Naive thymus-derived CD8-positive, alpha-beta T cell (primary cell): ENCODE measurements at places on chromosomes 1 and 21. TPM values are rescaled to one million over a fixed set of nuclear protein-coding genes. Genes with fewer than 3 reads are reported as not detected.

DNA sequence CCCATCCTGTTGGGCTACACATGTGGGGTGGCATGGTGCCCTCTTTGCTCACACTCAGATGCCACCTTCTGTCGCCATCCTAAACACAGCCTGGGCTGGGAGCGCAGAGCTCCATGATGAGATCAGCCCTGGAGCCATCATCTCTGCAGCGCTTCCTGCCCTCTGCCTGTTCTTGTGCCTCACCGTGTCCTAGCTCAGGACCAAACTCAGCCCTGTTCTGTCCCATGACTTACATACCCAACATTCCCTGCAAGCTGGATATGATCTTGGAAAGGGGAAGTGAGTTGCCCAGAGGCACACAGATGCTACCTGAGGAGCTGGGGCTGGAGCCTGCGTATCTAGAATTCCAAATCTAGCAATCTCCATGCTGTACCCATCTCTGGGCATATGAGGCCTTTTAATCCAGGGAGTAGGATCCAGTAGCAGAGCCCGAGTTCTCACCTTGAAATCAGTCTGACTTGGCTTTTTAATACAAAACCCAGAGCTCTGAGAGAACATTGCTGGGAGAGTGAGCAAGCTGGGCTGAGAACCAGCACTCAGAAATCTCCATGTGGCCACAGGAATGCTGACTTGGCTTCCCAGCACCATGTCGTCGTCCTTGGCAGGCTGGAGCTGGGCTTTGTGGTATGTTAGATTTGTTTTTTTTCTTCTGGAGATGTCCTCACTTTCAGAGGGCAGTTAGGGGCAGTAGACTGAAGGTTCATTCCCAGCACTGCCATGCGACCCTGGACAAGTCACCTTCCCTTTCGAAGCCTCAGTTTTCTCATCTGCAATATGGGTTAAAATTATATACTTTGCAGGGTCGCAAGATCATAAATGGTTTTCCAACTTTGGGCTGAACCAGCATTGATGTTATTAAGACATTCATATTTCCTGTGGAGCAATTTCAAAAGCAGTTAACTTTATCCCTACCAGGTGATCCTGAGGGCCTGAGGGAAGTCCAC lies 2.6 kb downstream of the ALPL start:
- no peak for DNase-seq

- no peak for DNase-seq
These were observed 43.5 kb upstream of the MROH9 start for GRCh38 chr1:170891872-170892271.

GRCh38 chr1:234961456-234962339 lies 166.9 kb downstream of the TOMM20 start:
- no peak for DNase-seq

GRCh38 chr1:16946646-16947045 lies 24.9 kb downstream of the CROCC start:
- no peak for DNase-seq

GRCh38 chr1:237539055-237539454 lies 351.7 kb downstream of the ZP4 start:
- DNase-seq, result no peak

DNA sequence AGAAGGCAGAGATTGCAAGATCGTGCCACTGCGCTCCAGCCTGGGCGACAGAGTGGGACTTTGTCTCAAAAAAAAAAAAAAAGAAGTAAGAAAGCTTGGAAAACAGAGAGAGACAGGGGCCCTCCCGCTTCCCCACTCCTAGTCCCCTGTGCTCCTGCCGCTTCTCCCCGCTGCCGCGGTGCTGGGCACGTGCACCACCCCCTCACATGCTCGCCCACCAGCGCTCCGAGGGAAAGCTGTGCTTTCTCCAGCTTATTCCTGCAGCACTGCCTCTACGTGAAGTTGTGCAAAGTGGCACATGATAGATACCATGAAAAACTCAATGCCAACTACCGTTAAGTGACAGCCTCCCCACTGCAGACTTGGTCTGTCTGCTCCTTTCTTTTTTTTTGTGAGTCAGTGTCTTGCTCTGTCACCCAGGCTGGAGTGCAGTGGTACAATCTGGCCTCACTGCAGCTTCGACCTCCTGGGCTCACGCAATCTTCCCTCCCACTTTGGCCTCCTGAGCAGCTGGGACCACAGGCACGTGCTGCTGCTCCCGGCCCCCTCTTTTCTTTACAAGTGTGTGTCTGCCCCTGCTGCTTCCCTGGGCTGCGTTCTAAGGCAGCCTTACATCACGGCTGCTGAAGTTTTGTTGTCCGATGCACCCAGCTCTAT lies 15.4 kb downstream of the SLX9 start:
- DNase-seq, result no peak

- DNase-seq, result no peak
These were observed 146.6 kb downstream of the KCNJ6 start for GRCh38 chr21:37769656-37770055.

The TTLL10 gene
- polyA plus RNA-seq, result not detected

DNA sequence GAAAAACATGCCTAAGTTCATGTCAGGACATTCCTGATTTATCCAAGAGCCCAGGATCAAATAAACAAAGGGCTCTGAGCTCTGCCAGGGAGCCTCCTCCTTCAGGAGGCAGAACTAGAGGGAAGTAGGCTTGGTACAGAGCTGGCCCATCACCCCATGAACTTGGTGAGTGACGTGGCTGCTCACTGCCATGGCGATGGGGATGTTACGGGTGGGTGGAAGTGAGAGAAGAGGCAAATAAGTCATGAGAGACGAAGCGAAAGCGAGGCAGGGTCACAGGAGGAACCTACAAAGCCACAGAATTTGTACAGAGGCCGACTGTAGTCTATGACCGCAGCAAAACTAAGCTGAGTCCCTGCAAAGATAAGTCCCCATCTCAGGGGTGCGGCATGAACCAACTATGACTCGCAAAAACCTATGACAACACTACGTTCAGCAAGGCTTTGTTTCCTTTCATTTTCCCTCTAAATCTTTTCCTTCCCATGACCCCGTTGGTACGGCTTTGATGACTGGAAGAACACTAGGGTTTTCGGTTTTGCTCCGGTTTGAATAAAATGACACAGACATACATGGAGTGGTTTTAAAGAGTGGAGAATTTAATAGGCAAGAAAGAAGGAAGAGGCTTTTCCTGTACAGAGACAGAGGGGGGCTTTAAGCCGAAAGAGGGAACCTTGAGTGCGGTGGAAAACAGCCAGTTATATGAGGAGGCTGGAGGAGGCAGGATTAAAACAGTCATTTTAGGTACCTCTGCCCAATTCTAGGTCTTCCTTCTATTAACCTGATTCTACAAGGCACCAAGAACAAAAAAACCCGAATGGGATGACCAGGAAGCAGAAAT lies 74.1 kb downstream of the CD46 start:
- peak; percentile 77 for DNase-seq

The BCL2L15 gene
- polyA plus RNA-seq, result not detected

- no peak for DNase-seq
These were observed 31.0 kb upstream of the LRRC52 start for GRCh38 chr1:165512816-165513215.

The PTAFR gene
- polyA plus RNA-seq, result 0.84 TPM

- DNase-seq, result no peak
These were observed 54.4 kb upstream of the RIPK4 start for GRCh38 chr21:41821081-41821755.

The TMEM269 gene
- polyA plus RNA-seq, result not detected

DNA sequence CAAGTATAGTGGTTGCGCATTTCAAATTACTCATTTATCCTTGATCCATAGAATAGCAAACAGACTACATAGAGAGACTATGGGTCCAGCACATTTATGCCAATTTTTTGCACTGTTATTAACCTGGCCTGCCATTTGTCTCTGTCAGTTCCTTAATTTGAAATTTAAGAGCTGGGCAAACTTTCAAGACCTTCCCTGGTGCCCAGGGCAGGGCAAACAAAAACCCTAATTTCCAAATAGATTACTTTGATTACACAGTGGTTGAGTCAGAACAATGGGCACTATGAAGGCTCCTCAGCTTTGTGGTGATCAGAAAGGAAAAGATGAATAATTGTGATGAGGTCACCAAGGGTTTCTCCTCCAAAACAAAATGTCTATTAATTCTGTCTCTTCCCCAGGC lies 80.6 kb downstream of the TNFSF18 start:
- no peak for DNase-seq

- no peak for DNase-seq
These were observed 340.3 kb downstream of the SEC16B start for GRCh38 chr1:177629526-177629925.

GRCh38 chr1:162717548-162718184 lies 72.8 kb upstream of the HSD17B7 start:
- DNase-seq, result no peak

DNA sequence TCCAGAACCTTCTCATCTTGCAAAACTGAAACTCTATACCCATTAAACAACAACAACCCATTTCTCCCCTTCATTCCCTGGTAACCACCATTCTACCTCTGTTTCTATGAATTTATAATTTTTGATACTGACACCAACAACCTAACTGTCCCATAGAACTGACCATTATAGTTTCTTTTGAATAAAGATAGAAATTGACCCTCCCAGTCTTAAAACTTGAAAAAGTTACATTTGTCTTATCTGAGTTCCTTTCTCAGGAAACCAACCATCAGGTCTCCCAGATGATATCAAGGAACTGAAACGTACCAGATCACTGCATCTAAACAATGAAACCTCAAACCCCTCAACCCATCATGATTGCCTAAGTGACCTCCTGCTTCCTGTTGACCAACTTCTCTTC lies 27.1 kb downstream of the RNF115 start:
- DNase-seq, result no peak

DNA sequence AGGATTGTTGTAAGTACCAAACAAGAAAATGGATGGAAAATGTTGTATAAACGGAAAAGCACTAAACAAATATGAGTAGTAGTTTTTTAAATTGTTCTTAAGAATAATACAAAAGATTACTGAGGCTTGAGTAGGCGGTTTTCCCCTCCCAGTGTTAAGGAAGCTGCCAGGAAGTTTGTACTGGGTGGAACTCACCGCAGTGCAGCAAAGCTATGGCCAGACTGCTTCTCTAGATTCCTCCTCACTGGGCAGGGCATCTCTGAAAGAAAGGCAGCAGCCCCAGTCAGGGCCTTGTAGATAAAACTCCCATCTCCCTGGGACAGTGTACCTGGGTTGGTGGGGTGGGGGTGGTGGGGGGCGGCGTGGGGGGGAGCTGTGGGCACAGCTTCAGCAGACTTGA lies 58.7 kb downstream of the XCL2 start:
- DNase-seq, result peak; percentile 22

DNA sequence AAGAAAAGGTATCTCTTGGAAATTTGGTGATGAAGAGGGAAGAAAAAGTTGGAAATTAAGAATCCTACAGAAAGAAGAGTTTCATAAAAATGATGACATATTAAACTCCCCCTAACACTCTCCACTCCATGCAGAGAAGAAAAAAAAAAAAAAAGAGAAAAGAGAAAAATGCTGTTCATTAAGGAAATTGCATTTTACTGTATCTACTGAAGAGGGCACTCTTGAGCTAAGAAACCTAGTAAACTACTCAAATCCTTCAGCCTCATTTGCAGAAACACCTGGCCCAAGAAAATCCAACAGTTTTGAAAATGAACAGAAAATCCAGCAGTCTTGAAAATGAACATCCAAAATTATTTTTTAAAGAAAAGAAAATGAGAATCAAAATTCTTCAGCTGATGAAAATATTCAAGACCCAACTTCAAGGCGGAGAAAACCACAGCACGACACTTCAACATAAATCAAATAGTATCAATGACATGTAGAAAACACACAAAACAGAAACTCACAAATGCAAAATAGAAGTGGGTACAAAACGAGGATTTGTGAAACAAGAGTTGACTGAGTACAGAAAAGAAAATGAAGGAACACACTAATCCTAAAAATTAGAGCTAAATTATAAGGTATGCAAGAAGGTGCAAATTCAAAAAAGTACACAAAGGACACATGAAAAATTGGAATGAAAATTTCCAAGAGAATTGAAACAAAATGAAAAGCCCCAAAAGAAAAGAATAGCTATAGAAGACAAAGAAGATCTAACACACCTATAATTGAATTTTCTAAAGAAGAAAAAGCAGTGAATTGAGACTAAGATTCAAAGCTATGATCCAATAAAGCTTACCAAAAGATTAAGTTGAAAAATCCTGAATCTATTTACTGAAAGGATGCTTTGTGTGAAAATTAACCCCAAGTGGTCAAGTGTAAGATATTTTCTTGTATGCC lies 73.2 kb upstream of the DNAJC6 start:
- no peak for DNase-seq

GRCh38 chr1:176206961-176207902 lies at the start of gene COP1:
TSS of gene COP1 (minus strand) at chr1:176207286. CDS start at chr1:176206978, 308 bp downstream.
- DNase-seq, result peak; percentile 99
